ENCODE measurements at places on chromosomes 2 and 18. TPM values are rescaled to one million over a fixed set of nuclear protein-coding genes. Genes with fewer than 3 reads are reported as not detected.

- DNase-seq = no peak
Measured at GRCh38 chr2:1736045-1736444, 8.3 kb downstream of the PXDN start.

DNA sequence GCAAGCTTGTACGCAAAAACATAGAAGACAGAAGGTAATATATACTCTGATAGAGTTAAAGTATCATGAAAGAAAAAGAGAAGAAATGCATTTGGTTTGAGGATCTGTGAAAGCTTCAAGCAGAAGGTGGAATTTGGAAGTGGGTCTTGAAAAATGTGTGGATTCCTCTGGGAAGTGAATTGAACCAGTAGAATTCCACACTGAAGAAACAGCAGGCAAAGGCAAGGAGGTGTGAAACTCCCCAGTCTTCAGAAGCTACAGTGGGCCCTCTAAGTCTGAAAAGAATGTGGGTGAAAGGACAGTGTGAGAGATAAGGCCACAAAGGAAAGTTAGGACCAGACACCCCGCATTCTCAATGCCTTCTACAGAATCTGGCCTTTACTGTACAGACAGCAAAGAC, 25.6 kb downstream of the COBLL1 start:
- no peak for DNase-seq

DNA sequence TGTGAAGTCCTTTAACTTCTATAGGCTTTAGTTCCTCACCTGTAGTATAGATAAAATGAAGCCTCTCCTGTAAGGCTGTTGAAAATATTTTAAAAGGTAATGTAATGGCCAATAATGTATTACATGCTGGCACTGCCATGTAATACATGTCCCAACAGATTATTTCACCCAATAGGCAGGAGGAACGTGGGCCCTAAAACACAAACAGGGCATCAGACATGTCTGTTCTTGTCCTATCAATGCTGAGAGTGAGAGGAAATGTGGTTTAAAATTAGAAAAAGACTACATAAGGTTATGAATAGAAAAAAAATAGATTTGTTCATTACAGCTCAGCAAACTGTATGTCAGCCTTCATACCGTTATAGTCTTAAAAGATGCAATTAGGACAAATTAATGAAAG, 492.7 kb upstream of the DDX18 start:
- DNase-seq = no peak

DNA sequence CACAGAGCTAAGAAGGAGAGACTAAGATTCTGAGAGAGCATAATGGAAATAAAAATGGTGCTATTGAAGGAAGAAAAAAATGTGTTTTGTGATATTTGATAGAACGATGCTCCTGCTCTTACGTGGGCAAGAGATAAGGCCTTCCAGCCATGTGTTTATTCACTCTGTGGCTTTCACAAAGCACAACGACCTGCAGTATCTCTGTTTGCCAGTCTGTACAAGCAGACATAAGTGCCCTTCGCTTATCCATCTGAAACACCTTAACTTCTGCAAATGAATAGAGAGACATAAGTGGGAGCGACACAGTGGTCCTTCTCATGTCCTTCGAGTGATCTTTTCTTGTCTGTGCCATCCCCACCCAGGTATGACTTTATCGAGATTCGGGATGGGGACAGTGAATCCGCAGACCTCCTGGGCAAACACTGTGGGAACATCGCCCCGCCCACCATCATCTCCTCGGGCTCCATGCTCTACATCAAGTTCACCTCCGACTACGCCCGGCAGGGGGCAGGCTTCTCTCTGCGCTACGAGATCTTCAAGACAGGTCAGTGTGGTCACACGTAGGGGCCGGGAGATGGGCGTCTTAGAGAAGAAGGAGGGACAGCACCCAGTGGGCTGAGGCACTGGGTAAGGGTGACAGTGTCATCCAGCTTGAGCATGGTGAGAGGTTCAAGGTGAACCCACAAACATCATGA, 33.7 kb downstream of the NRP2 start:
- peak; percentile 18 for DNase-seq

GRCh38 chr2:240635121-240635997, 10.1 kb downstream of the GPR35 start:
- DNase-seq = no peak

- DNase-seq = no peak
Measured at GRCh38 chr2:202115479-202115971, 42.5 kb downstream of the KIAA2012 start.

DNA sequence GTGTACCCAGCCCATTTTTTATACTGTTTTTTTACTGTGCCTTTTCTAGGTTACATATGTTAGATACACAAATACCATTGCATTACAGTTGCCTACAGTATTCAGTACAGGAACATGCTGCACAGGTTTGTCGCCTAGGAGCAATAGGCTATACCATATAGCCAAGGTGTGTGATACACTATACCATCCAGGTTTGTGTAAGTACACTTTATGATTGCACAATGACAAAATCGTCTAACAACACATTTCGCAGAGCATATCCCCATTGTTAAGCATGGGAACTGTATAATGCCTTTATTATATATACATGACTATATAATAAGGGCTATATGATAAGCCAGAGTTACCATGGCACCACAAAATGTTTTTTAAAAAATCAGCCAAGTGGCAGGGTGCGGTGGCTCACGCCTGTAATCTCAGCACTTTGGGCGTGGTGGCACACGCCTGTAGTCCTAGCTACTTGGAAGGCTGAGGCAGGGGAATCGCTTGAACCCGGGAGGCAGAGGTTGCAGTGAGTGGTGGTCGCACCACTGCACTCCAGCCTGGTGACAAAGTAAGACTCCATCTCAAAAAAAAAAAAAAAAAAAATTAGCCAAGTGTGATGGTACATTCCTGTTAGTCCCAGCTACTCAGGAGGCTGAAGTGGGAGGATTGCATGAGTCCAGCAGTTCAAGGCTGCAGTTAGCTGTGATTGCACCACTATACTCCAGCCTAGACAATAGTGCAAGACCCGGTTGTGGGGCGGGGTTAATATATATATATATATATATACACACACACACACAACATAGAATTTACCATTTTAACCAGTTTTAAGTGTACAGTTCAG, 2.8 kb upstream of the CENPA start:
- no peak for DNase-seq

- no peak for DNase-seq
Measured at GRCh38 chr2:127673291-127674069, 1.9 kb downstream of the LIMS2 start.

DNA sequence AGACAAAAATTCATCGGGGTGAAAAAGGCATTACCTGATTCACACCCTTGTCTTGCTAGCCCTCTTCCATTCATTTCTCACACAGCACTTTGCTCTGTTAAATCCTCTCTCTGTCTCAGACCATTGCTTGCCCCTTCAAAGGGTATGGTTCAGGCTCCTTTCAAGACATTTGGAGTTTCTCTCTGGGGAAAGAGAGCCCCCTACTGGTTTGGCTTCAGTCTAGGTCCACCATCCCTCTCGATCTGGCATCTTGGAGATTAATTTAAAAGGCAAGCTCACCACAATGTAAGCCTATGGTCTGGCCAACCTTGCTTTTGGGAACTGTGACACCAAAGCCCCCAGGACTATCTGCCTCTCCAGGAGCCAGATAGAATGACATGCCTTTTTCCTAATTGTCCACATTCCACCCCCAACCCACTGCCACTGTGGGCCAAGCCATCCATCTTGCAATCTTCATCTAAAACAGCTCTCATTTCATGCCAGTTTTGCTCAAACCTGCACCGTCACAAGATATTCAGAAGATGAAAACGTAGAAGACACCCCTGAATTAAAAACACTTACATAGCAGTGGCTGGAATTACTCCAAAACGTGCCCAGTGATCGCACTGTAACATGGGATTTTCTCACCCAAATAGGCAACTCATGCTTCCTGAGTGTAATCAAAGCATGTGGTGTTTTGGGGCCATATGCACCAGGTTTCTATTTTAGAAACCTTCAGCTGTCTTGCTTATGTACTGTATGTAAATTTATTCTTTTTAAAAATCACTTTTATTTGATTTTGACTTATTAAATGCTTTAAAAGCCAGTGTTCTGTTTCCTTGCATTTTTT, 93.9 kb downstream of the FARSB start:
- DNase-seq = peak; percentile 71

GRCh38 chr2:148161909-148162435, 141.1 kb downstream of the MBD5 start:
- DNase-seq = no peak

DNA sequence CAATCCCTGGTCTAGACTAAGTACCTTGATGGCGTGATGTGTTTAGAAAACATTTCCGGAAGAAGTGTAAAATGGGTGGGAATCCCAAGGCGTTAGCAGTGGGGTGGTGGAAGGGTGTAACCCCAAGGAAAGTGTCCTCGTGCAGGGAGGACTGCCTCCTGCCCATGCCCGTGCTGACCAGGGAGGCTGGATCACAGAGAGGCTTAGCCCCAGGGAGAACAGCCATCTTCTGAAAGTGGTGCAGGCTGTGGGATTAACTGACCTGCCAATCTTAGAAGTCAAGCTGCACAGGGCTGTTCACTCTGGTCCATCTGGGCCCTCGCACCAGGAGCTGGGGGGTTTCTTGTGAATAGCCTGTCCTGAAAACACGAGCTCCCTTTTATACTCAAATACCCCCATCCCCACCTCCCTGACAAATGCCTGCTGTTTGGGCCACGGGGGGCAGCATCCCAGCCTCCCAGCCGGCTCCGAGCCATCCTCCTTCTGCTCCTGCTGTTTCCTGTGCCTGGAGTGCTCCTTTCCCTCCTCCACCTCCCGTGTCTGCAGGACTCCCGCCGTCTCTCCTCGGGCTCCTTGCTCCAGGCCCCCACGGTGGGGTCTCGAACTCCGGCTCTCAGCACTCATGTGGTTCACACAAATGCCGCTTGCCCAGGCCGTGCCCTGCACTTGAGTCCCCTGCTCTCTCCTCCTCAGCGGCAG, 52.1 kb upstream of the PXDN start:
- DNase-seq = no peak

GRCh38 chr18:13159579-13159978, 59.0 kb upstream of the LDLRAD4 start:
- DNase-seq = peak; percentile 74

GRCh38 chr2:220154304-220154703, 526.9 kb downstream of the SLC4A3 start:
- DNase-seq = no peak

GRCh38 chr2:84847326-84848050, 33.4 kb downstream of the TRABD2A start:
- DNase-seq = no peak

DNA sequence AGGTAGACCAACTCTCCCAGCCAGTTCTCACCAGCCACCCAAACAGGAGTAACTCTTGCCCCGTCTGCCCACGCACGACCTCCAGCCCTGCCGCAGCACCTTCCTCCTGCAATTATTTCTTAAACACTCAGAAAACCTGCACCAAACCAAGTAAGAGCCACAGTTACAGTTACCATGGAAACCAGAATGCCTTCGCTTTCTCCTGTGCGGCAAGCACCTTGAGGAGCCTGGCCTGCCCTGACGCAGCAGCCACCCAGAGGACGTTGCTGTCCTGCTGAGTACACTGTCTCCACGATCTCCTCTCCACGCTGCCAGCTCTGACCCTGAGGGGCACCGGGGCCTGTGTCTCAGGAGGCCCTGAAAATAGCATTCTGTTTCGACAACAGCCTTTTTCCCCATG, 94.3 kb upstream of the SMIM21 start:
- DNase-seq = no peak

- peak; percentile 93 for DNase-seq
Measured at GRCh38 chr18:58998401-58999203, 133.9 kb downstream of the ZNF532 start.

RTP5 gene
- not detected for total RNA-seq

ANO7 gene
- 2.6 TPM for total RNA-seq

REG3G gene
- not detected for total RNA-seq

Data from lung microvascular endothelial cell (primary cell).